Spleen (tissue), 13 donors: ENCODE measurements at places on chromosomes 2 and 18.
A peak's percentile ranks its signal among the peaks of the same experiment; 100 is the strongest.

GRCh38 chr2:95350368-95350767, 52.1 kb upstream of the FAHD2A start:
- H3K4me3 ChIP-seq, result no peak overlapping the region
- H3K27ac ChIP-seq, result no peak overlapping the region
- peaks cover 21% of the 10 kb centered on the region for H3K4me1 ChIP-seq
- no peaks in the 10 kb centered on the region for H3K36me3 ChIP-seq
- no peak for DNase-seq

- no peak overlapping the region for H3K27ac ChIP-seq
- H3K4me1 ChIP-seq, result peaks cover 10% of the 10 kb centered on the region
- no peaks in the 10 kb centered on the region for H3K36me3 ChIP-seq
- H3K27me3 ChIP-seq, result no peaks in the 10 kb centered on the region
- DNase-seq, result no peak
Observed at GRCh38 chr2:177334940-177335543, 57.5 kb upstream of the AGPS start.

- H3K4me1 ChIP-seq, result peaks cover 28% of the 10 kb centered on the region
- no peak for DNase-seq
- no peaks in the 10 kb centered on the region for H3K36me3 ChIP-seq
- H3K27me3 ChIP-seq, result no peaks in the 10 kb centered on the region
- H3K4me3 ChIP-seq, result no peak overlapping the region
Observed at GRCh38 chr2:24885221-24886125, 34.6 kb downstream of the ADCY3 start.

- no peak overlapping the region for H3K4me3 ChIP-seq
- no peak for DNase-seq
- no peak overlapping the region for H3K27ac ChIP-seq
- H3K4me1 ChIP-seq, result no peaks in the 10 kb centered on the region
- no peaks in the 10 kb centered on the region for H3K36me3 ChIP-seq
Observed at GRCh38 chr2:212945526-212945925, 205.9 kb downstream of the IKZF2 start.

DNA sequence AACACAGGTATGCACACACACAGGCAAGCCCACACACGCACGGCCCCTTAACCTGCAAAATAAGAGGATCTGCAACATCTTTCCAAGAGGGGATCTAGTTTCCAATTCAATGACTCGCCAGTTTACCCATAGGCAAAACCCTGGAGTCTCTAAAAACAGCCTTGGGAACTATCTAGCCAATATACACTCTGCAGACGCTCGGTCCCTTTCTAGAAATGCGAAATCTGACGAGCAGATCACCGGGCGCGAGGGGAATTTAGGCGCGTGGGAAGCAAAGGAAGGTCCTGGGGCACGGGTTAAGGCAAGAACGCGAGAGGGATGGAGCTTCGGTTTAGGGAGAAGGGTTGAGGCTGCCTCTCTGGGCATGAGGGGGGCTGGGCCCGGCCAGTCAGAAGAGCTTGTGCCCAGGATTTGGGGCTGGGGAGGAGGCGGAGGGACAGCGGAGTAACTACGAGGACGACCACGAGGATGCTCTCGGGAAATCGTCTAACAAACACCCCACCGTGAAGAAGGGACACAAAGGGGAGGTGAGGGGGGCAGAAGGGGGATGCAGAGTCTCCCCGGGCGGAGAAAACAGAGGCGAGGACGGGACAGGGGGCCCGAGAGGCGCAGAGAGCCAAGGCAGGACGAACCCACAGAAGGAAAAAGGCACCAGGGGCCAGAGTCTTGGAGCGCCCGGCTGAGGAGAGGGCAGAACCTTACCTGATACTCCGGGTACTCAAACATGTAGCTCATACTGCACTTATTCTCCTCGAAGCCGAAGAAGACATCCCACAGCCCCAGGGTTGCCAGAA, 542 bp downstream of the PGAP1 start:
- peaks cover 8% of the 10 kb centered on the region for H3K27me3 ChIP-seq
- peak; percentile 77 for DNase-seq
- no peaks in the 10 kb centered on the region for H3K4me1 ChIP-seq

DNA sequence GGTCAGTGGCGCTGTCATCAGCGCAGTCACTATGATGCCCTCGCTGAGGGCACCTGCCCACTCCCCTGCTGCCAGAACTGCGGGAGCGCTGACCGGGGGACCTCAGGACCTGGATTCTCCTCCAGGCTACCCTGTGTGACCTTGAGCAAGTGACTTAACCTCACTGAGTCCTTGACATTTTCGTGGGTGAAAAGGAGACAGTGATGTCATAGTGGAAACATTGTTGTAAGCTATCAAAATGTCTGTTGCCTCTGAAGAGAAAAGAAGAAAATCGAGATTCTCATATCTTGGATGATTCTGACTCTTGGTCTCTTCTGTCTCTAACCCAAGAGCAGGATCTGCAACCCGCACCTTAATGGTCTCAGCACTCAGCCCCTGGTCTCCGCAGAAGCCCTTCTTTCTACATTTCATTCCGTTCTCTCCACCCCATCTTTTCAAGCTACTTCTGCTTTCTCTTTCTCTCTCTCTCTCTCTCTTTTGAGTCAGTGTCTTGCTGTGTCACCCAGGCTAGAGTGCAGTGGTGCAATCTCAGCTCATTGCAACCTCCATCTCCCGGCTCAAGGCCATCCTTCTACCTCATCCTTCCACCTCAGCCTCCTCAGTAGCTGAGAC, 978 bp upstream of the TUBA4A start:
- DNase-seq, result no peak
- H3K4me3 ChIP-seq, result peak overlapping the region; percentile 91
- H3K27ac ChIP-seq, result peak overlapping the region; percentile 84

DNA sequence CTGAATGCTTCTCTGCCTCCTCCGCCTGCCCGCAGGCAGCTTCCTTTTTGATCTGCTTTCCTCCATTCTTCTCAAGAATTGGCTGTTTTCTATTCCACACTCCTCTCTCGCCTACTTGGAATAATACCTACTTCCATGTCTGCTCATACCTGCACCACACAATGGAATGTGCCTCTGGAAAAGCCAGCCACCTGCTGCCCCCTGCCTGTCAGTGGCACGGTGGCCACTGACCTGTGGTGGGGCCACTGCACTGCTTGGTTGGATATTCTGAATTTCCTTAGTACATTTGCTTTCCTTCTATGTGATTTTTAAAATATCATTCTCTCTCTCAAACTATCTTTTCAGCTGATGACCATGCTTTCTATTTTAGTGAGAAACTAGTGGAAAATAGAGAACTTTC, 406.9 kb downstream of the DCDC2C start:
- no peaks in the 10 kb centered on the region for H3K36me3 ChIP-seq
- H3K4me1 ChIP-seq, result no peaks in the 10 kb centered on the region
- no peak overlapping the region for H3K27ac ChIP-seq

GRCh38 chr2:126921066-126921465, 22.4 kb downstream of the TEX51 start:
- no peaks in the 10 kb centered on the region for H3K27me3 ChIP-seq
- no peak for DNase-seq
- no peak overlapping the region for H3K27ac ChIP-seq
- H3K4me3 ChIP-seq, result no peak overlapping the region
- H3K4me1 ChIP-seq, result no peaks in the 10 kb centered on the region

- no peak overlapping the region for H3K27ac ChIP-seq
- no peak for DNase-seq
- no peaks in the 10 kb centered on the region for H3K27me3 ChIP-seq
- no peak overlapping the region for H3K4me3 ChIP-seq
Observed at GRCh38 chr18:70931942-70932814, 643.3 kb downstream of the SOCS6 start.

GRCh38 chr2:121021685-121022084, 263.3 kb downstream of the TFCP2L1 start:
- H3K27ac ChIP-seq, result no peak overlapping the region
- no peaks in the 10 kb centered on the region for H3K4me1 ChIP-seq
- H3K27me3 ChIP-seq, result no peaks in the 10 kb centered on the region
- H3K36me3 ChIP-seq, result no peaks in the 10 kb centered on the region
- no peak overlapping the region for H3K4me3 ChIP-seq

DNA sequence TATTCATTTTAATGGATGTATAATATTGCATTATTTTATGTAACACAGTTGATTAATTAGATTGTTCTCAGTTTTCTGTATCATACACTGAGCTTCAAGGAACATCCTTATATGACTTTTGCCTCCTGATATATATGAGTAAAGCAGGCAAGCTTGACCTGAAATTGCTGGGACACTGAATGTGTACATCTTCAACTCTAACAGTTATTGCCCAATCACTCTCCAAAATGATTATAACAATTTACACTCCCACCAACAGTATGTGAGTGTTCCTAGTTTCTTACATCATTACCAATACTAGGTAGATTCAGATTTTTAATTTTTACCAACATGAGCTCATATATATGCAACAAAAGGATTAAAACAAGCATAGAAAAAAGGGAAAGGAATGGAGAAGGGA, 379.4 kb downstream of the SETBP1 start:
- H3K27ac ChIP-seq, result no peak overlapping the region
- no peak overlapping the region for H3K4me3 ChIP-seq
- H3K4me1 ChIP-seq, result no peaks in the 10 kb centered on the region
- H3K27me3 ChIP-seq, result no peaks in the 10 kb centered on the region

DNA sequence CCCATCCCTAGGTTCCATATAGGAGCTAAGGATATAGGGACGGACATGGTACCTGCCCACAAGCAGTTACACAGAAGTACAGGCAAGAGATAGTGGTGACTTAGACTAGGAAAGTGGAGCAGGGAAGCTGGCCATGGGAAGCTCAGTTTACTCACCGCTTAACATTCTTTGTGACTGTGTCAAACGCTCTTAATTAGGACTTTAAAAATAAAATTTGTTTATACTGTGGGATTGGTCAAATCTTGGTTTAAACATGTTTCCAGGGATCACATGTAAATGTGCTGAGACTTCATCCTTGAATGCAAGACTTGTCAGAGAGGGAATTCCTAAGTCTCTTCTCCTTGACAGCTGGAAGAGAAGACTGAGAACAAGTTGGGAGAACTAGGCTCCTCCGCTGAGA, 107.3 kb downstream of the MTCL1 start:
- no peaks in the 10 kb centered on the region for H3K36me3 ChIP-seq
- DNase-seq, result no peak
- H3K27me3 ChIP-seq, result no peaks in the 10 kb centered on the region
- H3K27ac ChIP-seq, result no peak overlapping the region
- H3K4me3 ChIP-seq, result no peak overlapping the region

DNA sequence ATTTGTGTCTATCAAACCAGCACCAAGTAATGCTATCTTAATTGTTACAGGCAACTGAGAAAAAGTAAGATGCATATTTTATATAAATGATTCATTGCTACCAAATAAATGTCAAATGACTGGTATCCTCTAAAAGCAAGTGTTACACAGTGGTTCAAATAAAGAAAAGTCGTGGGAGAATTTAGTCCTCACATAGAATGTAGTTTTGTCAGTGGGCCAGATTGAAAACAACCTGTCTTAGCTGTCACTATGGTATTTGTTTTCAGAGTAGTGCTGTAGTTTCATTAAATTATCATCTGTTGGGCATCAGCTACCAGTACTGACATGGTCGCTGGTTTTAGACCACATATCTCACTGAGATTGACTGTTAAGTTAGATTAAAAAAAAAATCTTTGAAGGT, 10.2 kb upstream of the EIF2AK3 start:
- H3K27me3 ChIP-seq, result no peaks in the 10 kb centered on the region
- DNase-seq, result no peak
- no peaks in the 10 kb centered on the region for H3K36me3 ChIP-seq
- peaks cover 6% of the 10 kb centered on the region for H3K4me1 ChIP-seq

DNA sequence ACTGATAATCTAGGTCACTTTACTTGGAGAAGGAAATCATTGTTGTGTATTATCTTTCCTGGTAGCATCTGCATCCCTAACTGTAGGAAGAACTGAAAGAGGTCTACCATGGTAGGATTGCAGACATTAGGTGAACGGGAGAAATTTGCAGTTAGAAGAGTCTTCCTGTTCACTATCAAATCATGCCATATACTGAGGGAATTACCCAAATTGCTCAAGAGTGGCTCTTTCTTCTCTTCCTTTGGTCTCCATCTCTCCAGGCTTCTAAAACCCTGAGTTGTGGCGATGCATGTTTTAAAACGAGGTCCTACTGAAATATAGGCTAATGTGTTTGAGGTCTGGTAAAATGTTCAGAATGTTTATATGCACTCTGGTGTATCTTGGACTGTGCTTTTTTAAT, 85.3 kb upstream of the HK2 start:
- no peak overlapping the region for H3K4me3 ChIP-seq
- no peak for DNase-seq
- H3K36me3 ChIP-seq, result no peaks in the 10 kb centered on the region
- H3K4me1 ChIP-seq, result no peaks in the 10 kb centered on the region

- no peaks in the 10 kb centered on the region for H3K36me3 ChIP-seq
- no peak overlapping the region for H3K4me3 ChIP-seq
- H3K27me3 ChIP-seq, result no peaks in the 10 kb centered on the region
- DNase-seq, result no peak
Observed at GRCh38 chr2:59892398-59892797, 661.1 kb downstream of the BCL11A start.

DNA sequence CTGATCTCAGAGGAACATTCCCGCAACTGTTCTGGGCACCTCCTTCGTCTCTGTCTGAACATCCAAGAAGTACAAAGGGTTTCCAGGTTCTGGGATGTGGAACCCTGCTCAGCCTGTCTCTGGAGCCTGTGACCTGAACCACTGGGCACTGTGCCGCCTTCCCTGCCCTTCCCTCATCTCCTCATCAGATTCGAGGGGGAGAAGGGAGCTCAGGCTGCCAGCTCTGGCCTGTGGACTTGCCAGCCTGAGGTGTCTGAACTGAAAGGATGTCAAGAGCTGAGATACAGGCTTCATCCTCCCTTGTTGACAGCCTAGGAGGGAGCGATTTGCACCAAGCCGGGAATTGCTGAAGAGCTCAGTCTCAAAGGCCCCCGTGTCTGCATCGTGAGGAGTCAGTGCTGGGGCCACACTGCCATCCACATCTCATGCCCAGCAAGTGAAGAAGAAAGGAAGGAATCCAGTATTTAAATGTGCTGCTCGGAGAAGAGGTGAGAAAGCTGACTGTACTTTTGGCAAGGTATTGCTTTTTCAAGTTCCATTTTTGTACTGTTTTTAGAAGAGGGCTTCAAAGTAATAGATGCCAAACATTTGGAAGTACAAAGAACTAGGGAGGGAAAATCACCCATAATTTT, 12.6 kb downstream of the NEU2 start:
- DNase-seq, result peak; percentile 43
- no peaks in the 10 kb centered on the region for H3K36me3 ChIP-seq
- peaks cover 7% of the 10 kb centered on the region for H3K4me1 ChIP-seq
- H3K27ac ChIP-seq, result no peak overlapping the region
- H3K27me3 ChIP-seq, result no peaks in the 10 kb centered on the region
